Stimulated activated CD8-positive, alpha-beta memory T cell treated with anti-CD3 and anti-CD28 coated beads, Interleukin-4, amount 100 ng/mL, for 1 hour (primary cell): ENCODE measurements at places on chromosomes 3 and 15.

DNA sequence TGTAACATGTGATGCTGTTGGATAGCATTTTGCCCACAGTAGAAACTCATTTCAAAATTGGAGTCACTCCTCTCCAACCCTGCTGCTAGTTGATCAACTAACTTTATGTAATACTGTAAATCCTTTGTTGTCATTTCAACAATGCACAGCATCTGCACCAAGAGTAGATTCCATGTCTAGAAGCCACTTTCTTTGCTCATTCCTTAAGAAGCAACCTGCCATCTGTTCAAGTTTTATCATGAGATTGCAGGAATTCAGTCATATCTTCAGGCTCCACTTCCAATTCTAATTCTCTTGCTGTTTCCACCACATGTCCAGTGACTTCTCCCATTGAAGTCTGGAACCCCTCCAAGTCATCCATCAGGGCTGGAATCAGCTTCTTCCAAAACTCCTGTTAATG lies 42.9 kb downstream of the AKAP13 start:
- no peak for DNase-seq

- DNase-seq: no peak
These were observed 61.1 kb upstream of the GPD1L start for GRCh38 chr3:32045091-32045915.

- DNase-seq: no peak
These were observed 254.2 kb downstream of the EBLN2 start for GRCh38 chr3:73315706-73316105.

GRCh38 chr3:64888165-64888564 lies 200.4 kb upstream of the ADAMTS9 start:
- DNase-seq: no peak

- DNase-seq: no peak
These were observed 41.3 kb downstream of the MYRIP start for GRCh38 chr3:39850716-39851032.

DNA sequence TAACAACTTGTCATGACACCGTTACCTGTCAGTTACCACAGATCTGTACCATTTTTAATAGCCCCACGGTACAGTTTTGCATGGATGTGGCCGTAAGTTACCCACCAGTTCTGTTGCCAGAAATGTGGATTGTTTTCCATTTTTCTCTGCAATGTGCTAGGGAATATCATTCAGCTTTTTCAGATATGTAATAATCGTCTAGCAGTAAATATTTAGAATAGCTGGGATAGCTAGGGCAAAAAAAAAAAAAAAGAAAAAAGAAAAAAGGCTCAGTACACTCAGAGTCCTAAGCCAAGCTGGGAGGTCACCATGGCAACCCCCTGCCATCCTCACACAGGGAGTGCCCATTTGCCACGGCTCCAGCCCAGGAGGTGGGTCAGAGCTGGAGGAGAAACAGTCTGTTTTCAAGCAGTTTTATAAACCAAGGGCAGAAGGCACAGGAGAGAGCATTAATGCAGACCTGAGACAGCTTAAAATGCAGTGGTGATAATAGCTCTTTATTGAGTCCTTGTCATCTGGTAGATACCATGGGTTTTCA lies 25.2 kb downstream of the PAQR5 start:
- no peak for DNase-seq

DNA sequence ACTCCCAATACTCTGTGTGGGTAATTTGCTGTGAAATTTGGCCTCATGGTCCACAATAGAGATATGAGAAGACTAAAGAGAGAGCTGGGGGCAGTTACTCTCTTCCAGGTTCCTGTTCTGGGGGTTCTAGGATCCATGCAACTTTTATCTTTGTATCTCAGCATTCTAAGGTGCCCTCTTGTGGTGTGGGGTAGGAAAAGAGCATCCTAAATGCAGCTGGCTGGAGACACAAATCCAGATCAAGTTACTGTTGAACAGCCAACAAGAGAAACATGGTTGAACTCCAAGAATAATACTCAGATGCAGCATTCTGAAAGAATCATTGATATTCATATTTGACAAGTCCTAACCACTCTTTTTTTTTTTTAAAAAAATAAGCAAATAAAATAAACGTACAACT lies 238.2 kb downstream of the GREM1 start:
- no peak for DNase-seq

GRCh38 chr15:67836134-67836455 lies 3.8 kb downstream of the RNU6-1 start:
- no peak for DNase-seq

- DNase-seq: no peak
These were observed 36.0 kb upstream of the GATM start for GRCh38 chr15:45414215-45414885.

DNA sequence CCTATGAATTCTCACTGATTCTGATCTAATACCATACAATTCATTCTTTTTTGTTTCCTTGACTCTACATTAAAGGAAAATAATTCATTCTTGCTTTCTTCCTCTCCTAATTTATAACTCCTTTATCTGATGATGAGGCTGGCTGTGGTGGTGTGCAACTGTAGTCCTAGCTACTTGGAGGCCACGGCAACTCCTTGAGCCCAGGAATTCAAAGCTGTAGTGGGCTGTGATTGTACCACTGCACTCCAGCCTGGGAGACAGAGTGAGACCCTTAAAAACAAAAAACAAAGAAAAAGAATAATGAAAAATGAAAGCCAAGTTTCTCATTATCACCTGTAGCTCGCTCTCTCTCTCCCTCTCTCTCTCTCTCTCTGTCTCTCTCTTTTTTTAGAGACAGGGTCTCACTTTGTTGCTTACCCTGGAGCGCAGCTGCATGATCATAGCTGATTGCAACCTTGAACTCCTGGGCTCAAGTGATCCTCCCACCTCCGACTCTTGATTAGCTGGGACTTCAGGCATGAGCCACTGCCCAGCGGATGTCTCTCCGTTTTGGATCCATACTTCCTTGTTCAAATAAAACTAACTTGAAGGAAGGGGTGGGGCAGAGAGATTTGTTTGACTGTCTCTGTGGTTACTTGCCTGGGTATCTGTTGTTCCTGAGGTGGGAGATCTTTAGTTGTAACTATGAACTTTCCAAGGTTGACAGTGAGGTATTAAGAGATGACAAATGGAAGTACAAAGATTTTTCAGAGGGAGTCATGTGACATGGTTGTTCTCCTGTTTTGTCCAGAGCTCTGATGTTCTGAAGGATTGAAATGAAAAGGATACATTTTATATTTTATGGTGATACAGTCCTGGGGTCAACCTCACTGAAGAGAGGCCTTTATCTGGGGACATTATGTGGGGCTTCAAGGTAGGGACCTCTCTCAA lies 46.9 kb downstream of the STARD9 start:
- no peak for DNase-seq

GRCh38 chr15:101277943-101278564 lies 769 bp upstream of the SELENOS start:
- DNase-seq: no peak

DNA sequence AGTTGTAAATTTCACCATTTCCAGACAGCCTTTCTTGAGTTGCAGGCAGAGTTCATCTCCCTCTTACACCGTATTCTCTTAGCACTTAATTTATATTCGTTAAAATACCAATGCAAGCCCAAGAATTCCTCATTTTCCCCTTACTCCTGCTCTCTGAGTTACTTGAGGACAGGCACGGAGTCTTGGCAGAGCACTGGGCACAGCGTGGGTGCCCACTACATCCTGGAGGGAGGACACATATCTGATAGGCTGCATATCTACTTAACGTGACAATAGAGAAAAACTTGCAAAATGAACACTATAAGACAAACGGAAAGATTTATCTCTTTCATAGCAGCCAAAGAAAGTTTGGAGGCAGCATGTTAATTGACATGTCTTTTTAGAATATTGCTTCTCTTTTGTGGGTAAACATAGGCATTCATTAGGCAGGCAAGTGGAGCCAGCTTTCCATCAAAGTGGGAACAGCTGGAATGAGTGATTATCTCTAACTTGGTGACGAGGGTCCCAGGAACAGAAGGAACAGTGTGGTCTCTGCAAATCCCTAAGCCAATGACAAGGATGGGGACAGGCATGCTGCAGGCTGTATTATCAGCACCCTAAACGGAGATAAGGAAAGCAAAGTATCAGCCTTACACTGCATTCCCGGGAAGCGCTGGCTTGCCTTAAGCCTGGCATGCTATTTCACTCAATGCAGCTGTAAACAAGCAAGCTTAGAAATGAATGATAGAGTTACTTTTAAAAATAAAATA lies 116.5 kb downstream of the RTP4 start:
- DNase-seq: no peak

DNA sequence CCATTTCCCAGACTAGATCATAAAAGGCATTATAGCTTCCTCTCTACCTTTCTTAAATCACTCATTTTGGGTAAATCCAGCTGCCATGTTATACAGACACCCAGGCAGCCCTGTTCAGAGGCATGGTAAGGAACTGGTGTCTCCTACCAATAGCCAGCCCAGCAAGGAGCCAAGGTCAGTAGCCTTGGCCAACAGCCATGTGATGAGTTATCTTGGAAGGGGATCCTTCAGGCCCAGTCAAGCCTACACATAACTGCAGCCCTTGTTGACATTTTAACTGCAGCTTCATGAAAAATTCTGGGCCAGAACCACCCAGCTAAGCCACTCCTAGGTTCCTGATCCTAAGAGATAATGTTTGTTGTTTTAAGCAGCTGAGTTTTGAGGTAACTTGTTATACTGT lies 29.0 kb upstream of the ZMAT3 start:
- DNase-seq: no peak

- no peak for DNase-seq
These were observed 120.6 kb downstream of the CPNE4 start for GRCh38 chr3:131914090-131914691.

GRCh38 chr15:45648521-45649200 lies 13.8 kb downstream of the SQOR start:
- DNase-seq: no peak

DNA sequence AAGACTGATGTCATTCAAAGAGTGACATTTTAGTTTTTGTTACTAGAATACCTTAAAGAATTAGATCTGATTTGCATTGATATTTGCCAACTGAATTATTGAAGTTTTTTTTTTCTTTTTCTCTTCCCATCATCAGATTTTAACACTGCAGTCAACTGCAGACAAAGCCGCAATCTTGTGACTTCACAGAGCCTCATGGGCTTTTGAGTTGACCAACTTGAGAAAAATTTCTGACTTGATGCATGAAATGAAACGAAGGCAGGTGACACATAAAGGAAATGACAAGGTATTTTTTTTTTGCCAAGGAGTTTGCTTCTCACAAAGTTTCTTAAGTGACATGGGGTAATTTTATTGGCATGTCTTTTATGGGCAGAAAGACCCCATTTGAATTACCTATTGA lies 383.7 kb downstream of the GAP43 start:
- DNase-seq: no peak

DNA sequence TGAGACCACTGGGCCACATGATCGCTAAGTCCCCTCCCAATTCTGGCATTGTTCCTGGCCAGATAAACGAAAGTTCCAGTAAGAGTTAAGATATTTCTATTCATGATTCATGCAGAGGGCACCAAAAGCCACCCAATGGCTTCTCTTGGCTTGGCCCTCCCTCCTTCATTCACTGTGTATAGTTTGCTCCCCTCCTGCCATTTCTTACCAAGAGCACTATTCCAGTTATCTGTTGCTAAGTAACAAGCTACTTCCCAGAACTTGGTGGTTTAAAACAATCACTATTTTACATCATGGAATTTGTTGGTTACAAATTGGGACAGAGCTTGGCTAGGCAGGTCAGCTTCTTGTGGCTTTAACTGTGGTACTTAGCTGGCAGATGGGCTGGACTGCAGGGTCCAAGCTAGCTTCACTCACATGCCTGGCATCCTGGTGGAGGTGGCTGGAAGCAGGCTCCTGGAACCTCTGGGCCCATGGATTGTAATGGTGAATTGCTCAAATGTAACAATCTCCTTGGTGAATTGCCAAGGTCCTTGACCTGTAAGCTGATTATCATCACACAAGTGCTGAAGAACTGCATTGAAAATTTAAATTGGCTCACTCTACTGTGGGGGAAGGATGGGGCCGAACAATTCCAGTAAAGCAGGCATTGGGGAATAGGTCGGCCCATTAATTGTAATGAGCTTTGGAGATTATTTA lies 16.6 kb downstream of the EAF1 start:
- no peak for DNase-seq

DNA sequence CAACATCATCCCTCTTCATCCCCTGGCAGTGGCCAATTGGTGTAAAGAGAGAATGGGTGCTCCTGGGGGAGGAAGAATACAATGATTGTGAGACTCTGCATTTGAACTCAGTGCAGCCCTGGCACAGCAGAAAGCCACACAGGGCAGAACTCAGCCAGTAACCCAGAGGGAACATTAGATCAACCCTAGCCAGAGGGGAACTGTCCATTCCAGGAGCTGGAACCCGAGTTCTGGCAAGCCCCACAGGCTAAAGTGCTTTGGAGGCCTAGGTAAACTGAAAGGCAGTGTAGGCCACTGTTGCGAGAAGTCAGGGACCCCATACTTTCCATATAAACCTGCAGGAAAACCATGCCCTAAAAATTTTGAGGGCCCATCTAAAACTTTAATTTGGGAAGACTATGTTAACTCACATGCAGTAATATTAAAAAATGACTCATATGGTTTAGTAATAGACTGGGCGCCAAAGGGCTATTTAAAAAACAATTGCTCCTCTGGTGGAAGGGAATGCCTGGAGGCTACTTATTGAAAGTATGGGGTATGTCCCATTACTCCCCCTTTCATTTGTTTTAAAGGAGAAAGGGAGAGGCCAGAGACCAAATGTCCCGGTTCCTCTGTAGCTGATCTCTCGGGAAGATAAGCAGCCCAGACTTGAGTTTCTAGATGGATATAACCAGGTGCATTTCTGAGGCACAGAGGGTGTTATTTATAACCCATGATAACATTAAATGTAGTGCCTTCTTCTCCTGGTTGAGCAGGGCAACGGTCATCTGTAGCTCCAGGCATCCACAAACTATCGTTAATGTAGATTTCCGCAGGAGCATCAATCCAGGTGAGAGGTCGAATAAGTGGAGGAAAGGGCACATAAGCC lies 5.8 kb upstream of the RAD51 start:
- no peak for DNase-seq

DNA sequence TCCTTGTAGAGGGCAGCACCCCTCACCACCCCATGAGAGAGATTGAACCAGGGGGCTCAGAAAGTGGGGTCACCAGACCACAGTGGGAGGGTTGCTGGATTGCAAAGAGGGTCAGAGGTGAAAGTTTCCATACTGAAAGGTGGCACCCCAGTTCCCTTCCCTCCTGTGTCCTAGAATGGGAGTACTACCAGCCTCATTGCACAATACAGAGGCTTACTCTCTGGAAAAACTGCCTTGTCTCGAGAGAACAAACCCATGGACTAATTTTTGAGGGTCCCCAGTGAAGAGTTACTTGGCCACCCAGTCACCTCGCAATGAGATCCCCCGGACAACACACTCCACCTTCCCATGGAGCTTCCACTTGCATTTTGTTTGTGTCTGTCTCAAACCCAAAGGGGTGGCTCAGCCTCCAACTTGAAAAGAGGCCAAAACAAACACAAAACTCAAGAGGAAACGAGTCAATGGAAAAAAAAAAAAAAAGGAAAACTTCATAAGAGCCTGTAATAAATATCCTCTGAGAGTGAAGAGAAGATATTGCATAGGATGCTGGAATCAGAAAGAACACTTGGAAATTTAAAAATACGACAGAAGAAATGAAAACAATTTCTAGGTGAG lies 18.6 kb downstream of the MESP2 start:
- no peak for DNase-seq
